ENCODE measurements at places on chromosomes 12 and 14.

GRCh38 chr14:61607570-61608244 lies 87.6 kb upstream of the HIF1A start:
- DNase-seq = peak; percentile 90

DNA sequence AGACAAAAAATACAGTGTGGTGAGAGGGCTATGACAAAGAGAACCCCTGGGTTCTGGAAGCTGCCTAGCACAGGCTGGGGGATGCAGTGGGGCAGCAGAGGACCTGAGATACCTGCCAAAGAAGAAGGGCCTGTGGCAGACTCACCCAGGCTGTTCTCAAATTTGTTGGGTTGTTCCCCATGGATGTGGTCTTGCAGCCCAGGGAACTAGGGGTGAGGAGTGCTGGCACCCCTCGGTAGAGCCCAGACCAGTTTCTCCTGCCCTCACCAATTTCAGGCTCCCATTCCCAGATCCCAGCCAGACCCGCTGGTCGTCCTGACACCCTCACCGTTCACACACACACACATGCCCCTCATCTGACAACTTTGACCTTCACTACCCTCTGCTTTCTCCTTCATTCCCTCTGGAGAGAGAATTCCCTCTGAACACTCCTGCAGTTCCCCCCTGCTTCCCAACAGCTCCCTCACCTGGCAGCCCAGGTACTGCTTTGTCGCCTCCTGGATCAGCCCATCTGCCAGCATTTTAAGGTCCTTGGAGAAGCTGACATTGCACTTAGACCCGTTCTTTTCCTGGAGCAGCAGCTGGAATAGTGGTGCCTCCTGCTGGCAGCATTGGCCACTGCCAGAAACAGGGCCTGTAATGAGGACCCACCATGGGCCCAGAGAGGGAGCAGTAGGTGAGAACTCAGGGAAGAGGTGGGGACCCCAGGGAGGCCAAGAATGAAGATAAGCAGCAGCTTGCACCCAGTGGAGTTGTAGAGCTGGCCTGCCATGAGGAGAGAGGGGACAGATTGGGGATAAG lies 5.9 kb upstream of the GDF11 start:
- DNase-seq = peak; percentile 85

- DNase-seq = no peak
Observed at GRCh38 chr12:30108666-30109065, 324.9 kb upstream of the TMTC1 start.

DNA sequence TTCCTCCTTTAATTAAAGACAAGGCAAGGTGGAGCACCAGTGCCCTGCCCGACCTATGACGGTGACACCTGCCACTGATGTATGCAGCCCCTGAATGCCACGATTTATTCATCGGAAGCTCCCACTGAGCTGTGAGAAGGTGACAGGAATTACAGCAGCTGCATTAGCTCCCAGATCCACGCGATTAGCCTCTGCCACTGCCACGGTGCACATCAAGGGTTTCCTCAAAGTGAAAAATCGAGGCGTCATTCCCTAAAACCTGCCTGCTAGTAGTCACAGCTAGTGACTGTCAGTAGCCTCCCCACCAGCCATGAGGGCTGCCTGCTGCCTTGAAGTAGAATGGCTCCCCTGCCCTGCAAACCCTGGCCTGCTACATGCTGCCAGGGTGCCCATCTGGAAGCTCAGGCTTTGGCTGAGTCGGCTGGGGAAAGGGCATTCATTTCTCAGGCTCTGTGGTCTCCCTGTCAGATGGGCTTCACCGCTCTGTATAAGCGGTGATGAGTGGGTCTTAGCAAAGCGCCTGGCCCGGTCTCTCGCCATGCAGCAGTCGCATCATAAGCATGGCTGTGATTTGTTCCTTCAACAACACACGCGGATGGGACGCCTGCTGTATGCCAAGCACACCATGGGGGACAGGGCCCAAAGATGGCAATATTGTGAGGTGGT lies 8.2 kb upstream of the BCL11B start:
- DNase-seq = no peak

DNA sequence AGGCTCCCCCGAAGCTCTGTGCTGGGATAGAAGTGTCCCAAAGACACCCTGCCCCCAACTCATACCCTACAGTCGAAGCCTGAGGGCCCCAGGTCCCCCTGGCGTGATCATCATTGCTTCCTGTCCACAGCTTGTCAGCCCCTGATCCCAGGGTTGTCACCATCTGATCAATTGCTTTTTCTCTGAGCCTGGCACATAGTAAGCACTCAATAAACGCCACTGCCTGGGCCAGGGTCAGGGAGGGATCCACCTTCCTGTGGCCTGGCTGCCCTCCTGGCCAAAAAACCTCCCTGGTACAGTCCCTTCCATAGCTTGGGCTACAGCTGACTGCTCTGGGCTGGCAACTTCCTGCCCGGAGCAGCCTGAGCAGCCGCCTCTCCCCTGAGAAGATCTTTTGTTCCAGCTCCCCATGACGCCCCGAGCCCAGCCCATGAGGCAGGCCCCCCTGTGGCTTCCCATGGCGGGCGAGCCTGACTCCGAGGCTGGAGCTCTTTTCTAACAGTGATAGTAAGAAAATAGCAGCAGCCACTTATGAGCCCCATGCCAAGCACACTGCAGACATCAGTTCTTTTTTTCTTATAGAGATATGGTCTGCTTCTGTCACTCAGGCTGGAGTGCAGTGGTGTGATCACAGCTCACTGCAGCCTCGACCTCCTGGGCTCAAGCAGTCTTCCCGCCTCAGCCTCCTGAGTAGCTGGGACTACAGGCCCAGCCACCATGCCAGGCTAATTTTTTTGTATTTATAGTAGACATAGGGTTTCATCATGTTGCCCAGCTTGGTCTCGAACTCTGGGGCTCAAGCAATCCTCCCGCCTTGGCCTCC lies 6.5 kb downstream of the SH2B3 start:
- no peak for DNase-seq

GRCh38 chr12:97748298-97748697 lies 285.7 kb downstream of the RMST start:
- no peak for DNase-seq

- peak; percentile 74 for DNase-seq
Observed at GRCh38 chr14:34461334-34462131, 507 bp downstream of the SPTSSA start.

DNA sequence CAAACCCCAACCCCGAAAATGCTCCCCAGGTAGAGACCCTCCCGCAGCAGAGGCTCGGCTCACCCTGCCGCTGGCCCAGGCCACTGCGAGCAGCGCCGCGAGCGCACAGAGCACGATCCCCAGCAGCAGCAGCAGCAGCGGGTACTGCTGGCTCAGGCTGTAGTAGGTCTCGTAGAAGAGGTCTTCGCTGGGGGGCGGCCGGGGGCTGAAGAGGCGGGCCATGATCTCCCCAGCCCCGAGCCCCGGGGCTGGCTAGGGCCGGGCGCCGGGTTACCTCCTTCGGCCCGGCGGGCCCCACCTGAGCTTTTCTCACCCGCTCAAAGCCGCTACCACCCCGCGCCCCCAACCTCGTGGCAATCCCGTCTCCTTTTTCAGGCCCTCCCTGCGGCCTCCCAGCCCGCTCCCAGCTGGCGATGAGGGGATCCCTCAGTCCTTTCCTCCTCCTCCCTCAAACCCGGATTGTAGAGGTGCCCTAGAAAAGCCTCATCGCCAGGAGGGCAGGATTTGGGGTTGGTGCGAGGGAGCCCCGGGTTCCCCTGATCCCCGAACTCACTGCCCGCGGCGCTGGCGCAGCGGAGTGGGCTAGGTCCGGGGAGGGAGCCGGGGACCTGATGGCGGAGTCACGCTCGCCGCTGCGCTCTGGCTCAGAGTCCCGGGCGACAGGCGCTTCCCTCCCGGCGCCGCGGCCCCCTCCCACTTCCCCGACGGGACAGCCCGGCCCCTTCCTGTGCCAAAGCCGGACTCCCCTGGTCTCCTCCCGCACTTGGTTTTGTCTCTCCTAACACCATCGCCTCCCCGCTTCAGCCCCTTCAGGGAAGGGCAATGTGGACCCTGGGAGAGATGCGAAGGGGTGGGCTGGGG lies at the start of gene ADCY4:
TSS of gene ADCY4 (minus strand) at position 641 of the 861 bp plus-strand sequence. CDS start at position 222, 419 bp downstream.
- DNase-seq = no peak

- no peak for DNase-seq
Observed at GRCh38 chr12:2294651-2295475, 242.1 kb downstream of the CACNA1C start.

- no peak for DNase-seq
Observed at GRCh38 chr12:47190271-47190750, 110.6 kb upstream of the AMIGO2 start.

GRCh38 chr14:104686624-104687517 lies 2.5 kb upstream of the INF2 start:
- no peak for DNase-seq

DNA sequence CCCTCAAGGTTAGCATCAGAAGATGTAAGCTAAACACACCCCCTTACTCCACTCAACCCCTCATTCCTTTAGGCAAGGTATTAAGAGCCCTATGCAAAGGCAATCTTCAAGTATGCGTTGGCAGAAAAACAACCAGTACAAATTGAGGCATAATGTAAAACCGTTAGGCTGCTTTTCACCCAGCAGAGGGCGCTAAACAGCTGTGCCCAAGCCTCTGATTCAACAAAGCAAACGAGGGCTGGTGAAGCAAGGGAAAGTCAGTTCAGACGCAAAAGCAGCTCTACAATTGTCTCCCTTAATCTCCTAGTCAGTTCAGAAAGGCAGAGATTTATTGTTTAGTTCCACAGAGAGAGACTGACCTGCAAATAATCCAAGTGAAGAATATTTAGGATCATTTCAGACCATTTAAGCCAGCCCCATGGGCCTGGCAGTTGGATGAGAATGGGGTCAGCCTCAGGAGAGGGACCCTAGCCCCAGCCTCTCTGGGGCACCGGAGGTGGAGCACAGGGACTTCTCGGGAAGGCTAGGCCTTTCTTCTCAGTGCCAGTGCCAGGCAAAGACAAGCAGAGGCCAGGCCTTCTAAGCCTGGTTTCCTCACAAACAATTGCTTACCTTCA lies 23.5 kb downstream of the DCAF5 start:
- peak; percentile 70 for DNase-seq

DNA sequence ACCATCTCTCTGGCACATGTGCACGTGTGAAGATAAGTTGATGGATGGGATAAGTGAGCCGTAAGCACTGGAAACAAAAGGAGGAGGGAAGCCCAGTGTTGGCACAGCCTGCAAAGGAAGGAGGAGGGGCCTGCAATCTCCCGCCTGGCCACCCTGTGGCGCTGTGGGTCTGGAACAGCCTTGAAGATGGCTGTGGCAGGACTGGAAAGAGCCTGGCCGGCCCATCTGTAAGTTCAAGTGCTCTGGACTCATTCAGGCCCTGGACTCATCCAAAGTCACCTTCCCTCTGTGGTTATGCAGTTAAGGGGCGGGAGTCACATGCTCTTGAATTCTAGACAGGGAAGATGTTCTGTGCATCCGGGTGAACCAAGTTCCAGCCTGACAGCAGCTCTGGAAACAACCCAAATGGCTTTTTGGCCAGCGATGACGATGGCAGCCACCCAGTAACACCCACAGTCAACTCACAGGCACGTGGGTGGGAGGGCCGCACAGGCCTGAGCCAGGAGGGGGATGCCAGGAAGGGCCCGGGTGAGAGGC lies 50.4 kb downstream of the CHGA start:
- DNase-seq = peak; percentile 18

DNA sequence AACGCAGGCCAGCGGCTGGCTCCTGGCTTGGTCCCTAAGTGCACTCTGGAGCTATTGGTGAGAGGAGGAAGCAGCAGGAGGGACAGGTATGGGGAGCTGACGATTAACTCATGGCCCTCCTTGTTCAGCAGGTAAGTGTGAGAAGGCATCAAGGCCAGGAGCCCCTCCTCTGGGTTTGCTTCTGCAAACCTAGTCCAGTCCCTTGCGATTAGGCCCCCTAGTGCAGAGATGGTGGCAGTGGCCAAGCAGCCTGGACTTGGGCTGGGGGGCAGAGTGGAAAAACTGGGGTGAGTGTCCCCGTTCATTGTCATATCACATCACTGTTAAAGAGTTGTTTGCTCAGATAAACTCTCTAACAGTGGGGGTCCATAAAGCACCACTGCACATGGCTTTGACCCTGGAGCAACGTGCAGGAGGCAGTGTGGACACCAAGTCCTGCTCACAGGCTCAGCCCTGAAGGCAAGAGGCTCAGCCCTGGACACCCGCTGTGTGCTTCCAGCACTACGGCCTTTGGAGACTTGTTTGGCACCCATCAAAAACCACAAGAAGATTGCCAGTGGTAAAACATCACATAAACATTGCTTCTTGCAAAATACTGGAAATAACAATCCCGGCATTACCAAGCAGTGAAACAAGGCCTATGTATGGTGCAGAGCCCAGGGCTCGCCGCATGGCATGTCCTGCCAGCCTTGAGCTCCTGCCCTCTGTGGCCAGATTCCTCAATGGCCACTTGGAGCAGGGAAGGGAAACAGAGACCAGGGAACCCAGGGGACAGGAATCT lies 184.3 kb upstream of the RTL1 start:
- DNase-seq = no peak

DNA sequence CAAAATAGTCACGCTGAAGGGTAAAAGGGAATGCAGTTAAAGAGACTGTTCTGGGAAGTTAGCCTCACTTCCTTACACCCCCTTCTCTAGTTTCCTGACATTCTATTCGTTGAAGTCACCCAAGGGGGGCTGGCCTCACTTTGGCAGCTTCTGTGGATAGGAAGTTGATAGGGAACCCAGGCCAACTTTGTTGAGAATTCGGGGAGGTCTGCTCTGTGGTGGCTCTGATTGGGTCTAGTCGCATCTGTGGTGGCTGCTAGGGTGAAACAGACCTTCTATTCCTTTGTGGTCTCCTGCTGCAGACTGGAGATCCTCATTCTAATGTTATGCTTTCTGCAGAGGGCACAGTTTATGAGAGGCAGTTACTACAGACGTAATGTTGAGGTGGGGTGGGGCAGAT lies 28.8 kb upstream of the GZMB start:
- no peak for DNase-seq

- no peak for DNase-seq
Observed at GRCh38 chr12:100365411-100365810, 8.5 kb downstream of the SLC17A8 start.

GRCh38 chr14:100975671-100976070 lies 72.1 kb upstream of the RTL1 start:
- no peak for DNase-seq

- peak; percentile 96 for DNase-seq
Observed at GRCh38 chr12:131928711-131929580, at the start of gene PUS1. Gene PUS1 (plus strand): TSS chr12:131929276. CDS start chr12:131929723, 447 bp downstream.

DNA sequence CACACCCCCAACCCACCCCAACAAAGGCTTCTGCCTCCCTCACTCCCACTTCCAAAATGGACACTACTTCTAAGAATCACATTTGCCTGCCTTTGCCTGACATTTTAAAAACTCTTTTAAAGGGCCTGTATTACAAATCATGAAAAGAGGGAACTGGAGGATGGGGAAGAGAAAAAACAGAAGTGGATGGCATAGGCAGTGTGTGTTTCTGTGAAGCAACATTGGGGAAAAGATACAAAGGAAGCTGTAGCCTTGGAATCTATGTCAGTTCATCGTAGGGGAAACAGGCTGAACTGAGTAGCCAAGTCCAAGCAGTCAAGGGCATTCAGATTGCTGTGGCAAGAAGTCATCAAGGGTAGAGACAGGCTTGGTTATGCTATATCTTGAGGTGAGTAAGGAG lies 273.9 kb downstream of the BTG1 start:
- no peak for DNase-seq

GRCh38 chr14:66746316-66747006 lies 238.5 kb downstream of the GPHN start:
- DNase-seq = peak; percentile 12
